A549 treated with AZD2906 at 1 μM for 4 hours (cell line): ENCODE measurements at places on chromosomes 1 and 21. TPM values are rescaled to one million over a fixed set of nuclear protein-coding genes. Genes with fewer than 3 reads are reported as not detected.

The GOLT1A gene
- total RNA-seq = 3.3 to 7.0 TPM (median 5.1 TPM) in 5 replicates

The RNF207 gene
- 9.4 to 13.8 TPM (median 11.3 TPM) in 5 replicates for total RNA-seq

The CYP4X1 gene
- 0.03 to 0.26 TPM (median 0.05 TPM) in 3 of 5 replicates, not detected in the others for total RNA-seq

The NTMT2 gene
- total RNA-seq = not detected in 5 replicates

The NT5C1A gene
- total RNA-seq = 0.06 TPM in 1 of 5 replicates, not detected in the others

The FCRL4 gene
- not detected in 5 replicates for total RNA-seq

The CA14 gene
- total RNA-seq = not detected in 5 replicates
